ENCODE measurements at places on chromosomes 11 and 22.

DNA sequence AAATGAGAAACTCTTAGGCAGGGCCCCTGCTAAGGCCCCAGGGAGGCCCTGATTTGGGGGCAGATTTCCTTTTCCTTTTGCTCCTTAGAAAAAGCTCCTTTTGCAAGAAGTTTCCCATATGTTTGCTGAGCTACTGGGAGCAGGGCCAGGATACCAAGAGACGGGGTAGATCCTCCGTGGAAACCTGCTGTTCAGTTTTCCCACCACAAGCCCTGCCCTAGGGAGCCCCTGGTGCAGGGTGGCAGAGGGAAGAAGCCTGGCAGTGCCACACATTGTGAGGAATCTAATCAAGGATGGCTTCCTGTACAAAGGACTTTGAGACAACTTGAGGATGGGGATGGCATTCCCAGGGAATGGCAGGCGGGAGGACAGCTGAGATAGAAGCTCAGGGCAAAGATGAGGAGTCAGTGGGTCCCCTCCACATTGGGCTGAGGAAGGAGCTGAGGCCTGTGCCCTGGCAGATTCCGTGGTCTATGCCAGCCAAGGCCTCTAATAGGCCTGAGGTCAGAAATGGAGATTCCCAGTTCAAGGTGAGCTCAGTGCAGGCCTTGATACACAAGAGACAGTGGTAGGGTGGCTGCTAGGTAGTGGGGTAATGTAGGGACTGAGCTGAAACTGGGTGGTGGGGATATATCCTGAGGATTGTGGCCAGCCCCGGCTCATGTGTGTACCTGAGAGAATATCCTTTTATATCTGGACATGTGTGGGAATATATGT lies 15.0 kb downstream of the TUB start:
- DNase-seq, result no peak

GRCh38 chr22:27868732-27869282 lies 50.2 kb downstream of the PITPNB start:
- DNase-seq, result no peak

- DNase-seq, result no peak
Observed at GRCh38 chr11:83158965-83159901, 2.3 kb downstream of the PCF11 start.

DNA sequence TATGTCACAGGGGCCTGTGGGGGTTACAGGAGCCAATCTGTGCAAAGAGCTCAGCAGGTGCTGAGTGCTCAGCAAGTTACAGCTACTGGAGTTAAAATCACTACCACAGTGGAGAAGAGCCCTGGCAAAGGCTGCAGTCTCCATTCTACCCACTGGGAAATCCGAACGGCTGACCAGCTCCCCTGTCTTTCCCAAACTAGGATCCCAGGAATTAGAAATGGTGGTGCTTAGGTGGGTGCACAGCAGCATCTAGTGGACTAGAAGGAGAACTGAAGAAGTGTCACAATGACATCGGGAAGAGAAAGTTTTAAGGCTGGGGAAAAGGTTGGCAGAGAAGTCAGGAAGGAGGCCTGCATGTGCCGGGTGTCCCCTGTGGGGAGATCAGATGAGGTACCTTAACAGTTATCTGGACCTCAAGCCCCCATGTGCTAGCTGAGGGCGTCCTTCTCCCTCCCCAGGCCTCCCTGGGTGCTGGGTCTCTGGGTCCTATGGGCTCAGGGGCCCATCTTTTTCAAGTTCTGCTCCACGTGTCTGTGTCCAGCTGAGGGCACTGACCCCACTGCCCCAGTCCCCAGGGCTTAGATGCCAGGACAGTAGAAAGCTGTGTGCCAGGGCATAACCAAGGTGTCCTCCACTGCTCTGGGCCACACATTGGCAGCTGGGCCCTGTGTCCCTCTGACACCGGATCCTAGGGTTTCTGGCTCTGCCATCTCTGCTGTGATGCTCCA lies 1.9 kb downstream of the PIWIL3 start:
- DNase-seq, result peak; percentile 16

GRCh38 chr22:47805394-47805935 lies 1043.0 kb downstream of the TBC1D22A start:
- DNase-seq, result no peak

GRCh38 chr22:23387827-23388516 lies 192.1 kb downstream of the IGLL1 start:
- DNase-seq, result no peak

- no peak for DNase-seq
Observed at GRCh38 chr11:73203790-73204189, 14.3 kb upstream of the P2RY2 start.

GRCh38 chr11:36041988-36042611 lies 98.2 kb downstream of the LDLRAD3 start:
- no peak for DNase-seq

DNA sequence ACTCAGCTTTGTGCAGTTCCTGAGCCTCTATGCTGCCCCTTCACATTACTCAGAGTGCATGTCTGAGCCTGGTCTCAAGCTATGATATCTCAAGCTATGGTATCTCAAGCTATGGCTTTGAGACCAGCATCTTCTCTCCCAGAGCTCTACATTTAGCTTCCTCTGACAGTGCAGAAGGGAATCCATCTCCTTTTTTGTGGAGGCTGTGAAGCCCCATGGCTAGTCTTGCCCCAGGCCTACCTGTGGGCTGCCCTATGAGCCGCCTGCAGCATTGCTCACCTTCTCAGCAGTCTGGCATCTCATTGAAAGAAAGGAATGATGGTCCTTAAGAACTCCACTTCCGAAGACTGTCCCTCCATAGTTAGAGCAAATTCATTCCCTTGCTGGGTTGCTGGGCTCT lies 12.6 kb downstream of the PGAP2 start:
- DNase-seq, result no peak

GRCh38 chr11:117632306-117632705 lies 164.7 kb downstream of the DSCAML1 start:
- DNase-seq, result no peak

GRCh38 chr11:27237643-27238042 lies 125.4 kb downstream of the CCDC34 start:
- DNase-seq, result no peak

- no peak for DNase-seq
Observed at GRCh38 chr22:35150183-35151107, 84.5 kb downstream of the ISX start.

GRCh38 chr11:18352581-18352980 lies 30.2 kb downstream of the GTF2H1 start:
- no peak for DNase-seq

GRCh38 chr22:49263101-49263500 lies 564.6 kb downstream of the BRD1 start:
- DNase-seq, result no peak

DNA sequence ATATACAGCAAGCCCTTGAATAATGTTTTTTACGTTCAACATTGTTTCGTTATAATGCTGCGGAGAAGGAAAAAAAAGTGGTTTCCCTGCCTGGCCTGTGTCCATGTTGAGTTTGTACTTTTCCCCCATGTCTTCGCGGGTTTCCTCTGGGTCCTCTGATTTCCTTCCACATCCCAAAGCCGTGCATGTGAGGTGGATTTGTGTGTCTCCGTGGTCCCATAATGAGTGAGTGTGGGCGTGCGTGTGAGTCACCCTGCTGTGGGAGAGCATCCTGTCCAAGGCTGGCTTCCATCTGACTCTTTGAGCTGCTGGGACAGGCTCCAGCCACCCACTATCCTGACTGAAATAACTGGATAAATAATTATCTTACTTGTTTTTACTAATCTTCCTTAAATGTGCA lies 29.6 kb upstream of the SNX19 start:
- DNase-seq, result no peak

- no peak for DNase-seq
Observed at GRCh38 chr11:60947700-60948099, 4.3 kb downstream of the SLC15A3 start.

GRCh38 chr11:114033066-114033465 lies 26.4 kb upstream of the ZBTB16 start:
- no peak for DNase-seq

- no peak for DNase-seq
Observed at GRCh38 chr22:32142600-32142999, 16.5 kb downstream of the C22orf42 start.

- DNase-seq, result no peak
Observed at GRCh38 chr22:47054231-47055072, 292.0 kb downstream of the TBC1D22A start.

DNA sequence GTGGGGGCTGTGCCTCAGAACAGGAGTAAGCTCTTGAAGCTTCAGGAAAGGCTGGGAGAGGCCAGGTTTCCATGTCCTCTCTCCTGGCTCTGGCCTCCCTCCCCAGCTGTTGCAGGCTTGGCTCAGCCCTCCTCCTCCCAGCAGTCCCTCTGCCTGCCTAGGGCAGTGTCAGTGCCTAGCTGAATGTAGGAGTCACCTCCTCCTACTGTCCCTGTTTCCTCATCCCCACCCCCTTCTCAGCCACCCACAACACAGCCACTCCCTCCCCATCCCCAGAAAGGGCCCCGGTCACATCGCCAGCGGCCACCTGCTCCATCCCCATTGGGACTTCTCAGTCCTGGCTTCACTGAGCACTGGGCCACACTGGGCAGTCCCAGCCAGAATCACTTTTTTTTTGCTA lies 2.9 kb upstream of the FBLN1 start:
- no peak for DNase-seq

DNA sequence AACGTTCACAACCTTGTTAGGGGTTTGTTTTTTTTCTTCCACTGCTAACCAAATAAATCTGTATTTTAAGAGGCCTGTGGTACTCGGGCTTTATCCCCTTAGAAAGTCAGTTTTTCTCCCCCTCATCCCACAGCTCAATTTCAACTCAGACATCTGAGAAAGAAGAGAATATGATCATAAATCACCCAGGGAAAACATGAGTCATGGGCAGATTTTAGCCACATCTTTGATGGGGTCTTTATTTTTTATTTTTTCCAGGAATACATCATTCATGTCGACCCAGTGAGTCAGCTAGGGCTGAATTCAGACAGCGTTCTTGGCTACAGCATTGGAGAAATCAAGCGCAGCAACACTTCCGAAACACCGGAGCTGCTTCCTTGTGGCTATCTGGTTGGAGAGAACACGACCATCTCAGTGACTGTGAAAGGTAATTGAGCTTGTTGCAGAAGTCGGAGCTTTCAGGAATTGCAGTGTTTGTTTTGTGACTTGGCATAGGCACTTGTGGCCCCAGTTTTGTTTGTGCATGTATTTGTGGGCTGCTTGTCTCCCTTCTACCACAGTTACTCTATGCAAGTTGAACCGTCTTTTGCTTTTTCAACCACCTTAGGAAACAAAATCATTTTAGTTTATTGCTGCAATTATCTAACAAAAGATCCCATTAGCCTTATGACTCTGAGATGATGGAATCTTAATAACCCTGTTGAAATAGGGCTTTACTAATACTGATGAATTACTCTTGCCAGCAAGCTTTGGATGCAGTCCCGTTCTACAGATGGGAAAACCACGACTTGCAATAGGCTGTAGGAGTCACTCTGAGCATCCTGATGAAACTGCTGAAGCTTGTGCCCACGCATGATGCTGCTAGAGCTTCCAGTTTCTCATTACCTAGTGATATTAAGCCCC lies 62.7 kb downstream of the DBX1 start:
- DNase-seq, result no peak

- no peak for DNase-seq
Observed at GRCh38 chr11:96180341-96180740, 162.7 kb downstream of the MAML2 start.

- DNase-seq, result peak; percentile 94
Observed at GRCh38 chr22:28822930-28823551, 22.7 kb upstream of the XBP1 start.

GRCh38 chr11:60844045-60844869 lies 2.3 kb downstream of the CCDC86 start:
- no peak for DNase-seq

- no peak for DNase-seq
Observed at GRCh38 chr22:30564761-30565119, 9.7 kb downstream of the GAL3ST1 start.

- no peak for DNase-seq
Observed at GRCh38 chr11:67022341-67022933, 497 bp upstream of the SYT12 start.

- no peak for DNase-seq
Observed at GRCh38 chr11:33043221-33043830, 4.0 kb downstream of the TCP11L1 start.

GRCh38 chr11:131118247-131118646 lies 202.0 kb upstream of the SNX19 start:
- no peak for DNase-seq
